ENCODE measurements at places on chromosomes 4 and X. TPM values are rescaled to one million over a fixed set of nuclear protein-coding genes. Genes with fewer than 3 reads are reported as not detected.

The HSFX4 gene
- not detected for total RNA-seq

The GRK4 gene
- 5.9 TPM for total RNA-seq

The TMEM187 gene
- 6.4 TPM for total RNA-seq

DNA sequence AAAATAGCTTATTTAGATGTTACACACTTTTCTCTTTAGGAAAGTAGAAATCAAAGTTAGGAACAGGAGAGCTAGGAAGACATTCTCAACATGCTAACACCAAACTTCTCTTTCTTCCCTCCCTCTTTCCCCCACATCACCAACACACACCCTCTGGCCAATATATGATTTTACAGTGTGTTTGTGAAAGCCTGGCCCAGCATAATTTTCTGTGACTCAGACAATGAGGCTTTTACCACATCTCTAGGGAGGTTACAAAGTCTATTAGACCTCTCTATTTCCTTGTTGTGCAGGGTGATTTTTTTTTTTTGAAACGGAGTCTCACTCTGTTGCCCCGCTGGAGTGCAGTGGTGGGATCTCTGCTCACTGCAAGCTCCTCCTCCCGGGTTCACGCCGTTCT is 189.9 kb downstream of the AASDH start:
- H3K36me3 ChIP-seq: no peaks in the 10 kb centered on the region
- H3K27me3 ChIP-seq: no peaks in the 10 kb centered on the region
- no peak overlapping the region for H3K27ac ChIP-seq
- DNase-seq: peak; percentile 51
- H3K4me3 ChIP-seq: no peak overlapping the region

DNA sequence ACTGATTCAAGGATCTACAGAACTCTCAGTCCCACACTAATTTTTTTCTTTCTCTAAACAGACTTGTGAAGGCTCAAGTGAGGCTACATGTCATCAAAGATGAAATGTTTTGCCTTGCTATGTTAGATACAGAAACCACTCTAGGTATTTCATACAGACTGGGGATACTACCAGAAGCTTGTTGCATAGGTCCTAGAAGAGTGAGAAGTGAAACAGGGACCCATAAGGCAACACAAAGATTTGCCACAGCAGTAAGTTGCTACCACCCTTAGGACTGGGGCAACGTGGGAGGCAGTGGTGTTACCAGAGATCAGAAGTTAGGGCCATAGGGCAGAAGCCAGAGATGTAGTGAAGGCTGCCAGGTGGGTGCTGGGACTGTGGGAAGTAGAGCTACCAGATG is 50.7 kb upstream of the MID1IP1 start:
- no peaks in the 10 kb centered on the region for H3K36me3 ChIP-seq
- no peak overlapping the region for H3K27ac ChIP-seq
- DNase-seq: no peak
- no peaks in the 10 kb centered on the region for H3K4me1 ChIP-seq
- H3K27me3 ChIP-seq: no peaks in the 10 kb centered on the region

Data from fibroblast of lung (primary cell).